ENCODE measurements at places on chromosomes 11 and 22.

DNA sequence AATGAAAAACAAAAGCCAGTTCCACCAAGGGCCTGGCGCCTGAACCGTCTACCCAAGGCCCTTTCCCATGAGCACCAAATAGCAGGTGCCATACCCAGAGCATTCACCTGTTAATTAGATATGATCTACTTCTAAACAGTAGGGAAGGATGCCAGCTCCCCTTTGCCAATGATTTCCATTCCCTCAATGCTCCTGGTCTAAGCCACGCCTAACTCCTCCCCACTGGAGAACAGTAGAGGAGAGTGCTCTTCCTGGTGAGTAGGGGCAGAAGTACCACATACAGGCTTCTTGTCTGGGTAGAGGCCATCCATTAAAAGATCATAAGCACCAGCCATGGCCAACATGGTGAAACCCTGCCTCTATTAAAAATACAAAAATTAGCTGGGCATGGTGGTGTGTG, 40.7 kb downstream of the PACSIN2 start:
- no peak for DNase-seq

DNA sequence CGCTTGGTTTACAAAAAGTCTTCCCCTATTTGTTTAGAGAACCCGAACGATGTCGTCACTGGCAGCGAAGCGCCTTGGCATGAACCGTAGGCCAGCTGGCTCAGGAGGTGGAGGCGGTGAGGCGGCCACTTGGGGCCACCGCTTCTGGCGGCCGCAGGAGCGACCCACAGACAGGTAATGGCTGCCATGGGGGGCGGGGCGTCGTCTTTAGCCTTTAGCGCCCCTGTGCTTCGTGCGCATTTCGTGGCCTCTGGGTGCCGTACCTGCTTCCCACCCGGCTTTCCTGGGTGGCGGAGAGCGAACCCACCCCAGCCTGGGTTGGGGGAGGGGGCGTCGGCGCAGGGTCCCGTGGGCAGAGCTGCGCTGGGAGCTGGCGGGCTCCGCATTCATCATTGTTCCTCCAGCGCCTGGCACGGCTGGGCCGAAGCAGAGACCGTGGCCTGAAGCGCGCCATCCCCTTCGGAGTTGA, 469 bp upstream of the OSBP2 start:
- DNase-seq, result peak; percentile 55

GRCh38 chr11:41522899-41523672, 63.6 kb upstream of the LRRC4C start:
- no peak for DNase-seq

- DNase-seq, result no peak
Observed at GRCh38 chr11:20158597-20159257, 1.5 kb downstream of the DBX1 start.

DNA sequence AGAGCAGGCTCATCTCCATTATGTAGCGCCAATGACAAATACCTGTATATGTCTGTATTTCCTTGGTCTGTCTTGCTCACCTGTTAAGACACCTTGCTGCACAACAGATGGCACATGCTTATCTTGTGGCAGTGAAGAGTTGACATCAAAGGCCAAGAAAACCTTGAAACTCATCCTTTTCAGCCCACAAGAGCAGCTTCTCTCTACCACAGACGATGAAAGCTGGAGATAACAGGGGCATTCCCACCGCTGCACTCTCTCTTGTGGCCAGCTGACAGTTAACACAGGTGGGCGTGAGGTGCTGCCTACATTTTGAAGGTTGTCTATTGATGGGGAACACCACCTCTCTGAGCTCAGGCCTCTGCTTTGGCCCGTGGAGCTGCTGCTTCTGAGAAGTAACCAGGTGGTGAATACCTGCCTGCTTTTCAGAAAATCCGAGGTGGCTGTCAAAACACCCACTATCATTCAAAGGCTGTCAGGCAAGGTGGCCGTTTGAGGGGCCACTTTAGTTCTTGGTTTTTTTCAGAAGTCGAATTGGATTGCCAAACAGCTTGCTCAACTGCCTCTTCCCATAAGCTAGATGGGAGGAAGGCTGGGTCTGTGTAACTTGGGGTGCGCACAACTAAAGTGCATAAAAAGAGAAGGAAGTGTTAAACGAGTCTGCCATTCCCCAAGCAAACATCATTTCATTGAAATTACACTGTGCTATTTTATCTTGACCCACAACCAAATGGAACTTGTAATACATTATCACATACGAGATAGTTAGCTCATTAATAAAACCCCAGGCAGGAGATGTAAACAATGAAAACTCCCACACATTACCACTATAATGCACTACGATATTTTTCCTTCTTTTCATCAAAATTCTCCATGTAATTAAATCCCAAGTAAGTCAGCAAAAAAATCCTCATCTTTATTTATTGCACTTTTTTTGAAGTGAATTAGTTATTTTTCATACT, 87.1 kb upstream of the RAG2 start:
- DNase-seq, result peak; percentile 38

- no peak for DNase-seq
Observed at GRCh38 chr11:57913715-57914704, 109.7 kb upstream of the OR9Q1 start.

DNA sequence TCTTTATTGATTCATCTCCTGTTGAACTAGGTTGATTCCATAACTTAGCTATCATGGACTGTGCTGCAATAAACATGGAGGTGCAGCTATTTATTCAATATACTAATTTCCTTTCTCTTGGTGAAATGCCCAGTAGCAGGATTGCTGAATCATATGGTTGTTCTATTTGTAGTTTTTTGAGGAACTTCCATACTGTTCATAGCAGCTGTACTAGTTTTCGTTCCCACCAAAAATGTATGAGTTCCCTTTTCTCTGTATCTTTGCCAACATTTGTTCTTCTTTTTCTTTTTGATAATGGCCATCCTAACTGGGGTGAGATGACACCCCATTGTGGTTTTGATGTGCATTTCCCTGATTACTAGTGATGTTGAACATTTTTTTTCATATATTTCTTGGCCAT, 87.2 kb upstream of the NAV2 start:
- DNase-seq, result no peak
